ENCODE measurements at places on chromosomes 7 and 10.

DNA sequence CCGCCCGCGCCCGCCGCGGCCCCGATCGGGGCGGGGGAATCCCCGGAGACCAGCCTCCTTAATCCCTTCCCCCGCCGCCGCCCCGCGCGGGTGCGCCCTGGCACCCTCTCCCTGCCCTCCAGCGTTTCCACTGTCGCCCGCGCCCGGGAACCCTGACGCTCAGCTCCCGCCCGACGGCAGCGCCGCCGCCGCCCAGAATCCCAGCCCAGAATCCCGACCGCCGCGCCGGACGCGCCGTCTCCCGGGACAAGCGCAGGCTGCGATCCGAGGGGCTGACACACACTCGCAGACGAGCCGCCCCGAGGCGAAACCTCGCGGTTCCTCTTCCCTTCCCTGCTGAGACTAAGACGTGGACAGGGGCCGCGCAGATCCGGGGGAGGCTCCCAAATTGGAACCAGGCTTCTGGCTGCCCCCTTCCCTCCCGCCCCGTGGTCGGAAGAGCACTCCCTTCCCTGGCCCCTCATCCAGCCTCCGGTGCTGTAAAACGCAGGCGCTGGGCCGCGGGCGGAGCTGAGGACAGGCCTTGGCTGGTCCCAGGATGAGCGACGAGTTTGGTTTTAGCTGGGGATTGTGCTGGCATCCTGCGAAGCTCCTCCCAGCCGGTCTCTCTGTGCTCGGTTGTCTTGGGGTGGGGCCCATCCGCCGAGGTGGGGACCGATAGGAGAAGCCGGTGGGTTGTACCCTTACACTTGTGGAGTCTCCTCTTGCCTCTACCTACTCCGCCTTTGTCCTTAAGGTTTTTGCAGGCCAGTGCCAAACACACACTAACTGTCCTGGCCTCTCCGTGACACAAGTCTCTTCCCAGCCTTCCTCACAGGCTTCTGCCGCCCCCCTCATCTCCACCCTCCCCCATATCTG, 1.1 kb downstream of the MARVELD1 start:
- peak; percentile 86 for DNase-seq

DNA sequence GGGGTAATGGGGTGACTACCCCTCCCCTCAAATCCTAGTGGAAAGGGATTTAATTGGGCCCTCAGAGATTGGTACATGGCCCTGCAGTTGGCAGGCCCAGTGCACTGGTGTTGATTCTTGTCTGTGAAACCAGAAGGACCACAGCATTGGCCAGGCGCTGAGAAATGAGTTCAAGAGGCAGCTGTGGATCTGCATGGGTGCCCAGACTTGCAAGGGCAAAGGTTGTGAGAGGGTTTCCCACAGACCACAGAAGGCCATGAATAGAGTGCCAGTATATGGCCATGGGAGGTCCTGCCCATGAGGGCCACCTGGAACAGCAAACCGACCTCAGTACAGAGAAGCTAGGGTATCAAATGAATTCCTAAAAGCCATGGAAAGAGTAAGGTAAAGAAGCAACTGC, 32.9 kb downstream of the TMEM168 start:
- no peak for DNase-seq

- no peak for DNase-seq
Measured at GRCh38 chr10:70303730-70304129, 19.9 kb upstream of the NPFFR1 start.

DNA sequence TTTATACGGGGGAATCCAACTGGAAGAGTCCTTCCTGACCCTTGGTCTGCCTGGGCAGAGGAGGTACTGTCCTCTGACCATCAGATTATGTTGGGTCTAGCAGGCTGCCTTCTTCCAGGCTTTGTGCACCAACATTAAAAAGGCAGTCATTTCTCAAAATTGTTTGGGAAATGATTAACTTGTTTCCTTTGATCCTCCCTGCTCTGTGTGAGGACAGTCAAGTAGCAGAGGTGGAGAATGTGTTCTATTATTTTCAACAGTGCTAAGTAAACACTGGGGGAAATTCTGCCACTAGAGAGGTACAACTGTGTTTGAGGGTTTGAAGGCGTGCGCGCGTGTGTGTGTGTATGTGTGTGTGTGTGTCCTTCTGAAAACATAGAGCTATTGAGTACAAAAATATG, 20.6 kb downstream of the ACSL5 start:
- no peak for DNase-seq

DNA sequence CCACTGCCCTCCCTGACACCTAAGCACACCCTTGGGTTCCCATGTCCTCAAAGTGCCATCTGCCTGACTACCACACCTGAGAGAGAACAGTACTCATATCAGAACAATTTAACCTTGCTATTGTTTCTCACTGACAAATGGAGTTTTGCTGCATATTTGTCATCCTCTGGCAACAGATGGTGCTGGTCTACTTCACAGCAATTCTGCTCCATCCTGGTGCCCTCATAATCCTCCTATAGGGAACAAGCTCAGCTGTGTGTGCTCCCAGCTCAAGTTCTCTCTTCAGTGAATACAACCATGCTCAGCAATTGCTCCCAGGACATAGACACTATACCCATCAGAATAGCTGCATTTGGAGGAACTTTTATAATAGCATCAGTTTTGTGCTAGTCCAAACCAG, 32.8 kb upstream of the ITGB1 start:
- DNase-seq = no peak

GRCh38 chr7:110105307-110105706, 985.6 kb upstream of the LRRN3 start:
- DNase-seq = no peak

DNA sequence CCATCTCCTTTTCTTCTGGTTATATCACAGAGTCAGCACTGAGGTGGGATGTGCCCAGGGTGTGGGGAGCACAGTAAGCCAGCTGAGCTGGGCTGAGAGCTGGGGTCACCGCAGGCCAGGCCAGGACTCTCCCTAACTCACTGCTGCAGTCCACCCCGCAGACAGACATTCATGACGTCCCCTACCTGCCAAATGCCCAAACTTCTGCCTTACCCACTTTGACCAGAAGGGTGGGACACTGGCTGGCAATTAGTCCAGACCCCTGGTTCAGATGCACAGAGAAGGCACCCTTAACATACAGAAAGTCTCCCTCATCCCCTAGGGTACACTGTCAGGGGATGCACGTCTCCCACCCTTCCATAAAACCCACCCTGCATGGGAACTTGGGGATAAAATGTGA, 2.1 kb downstream of the DRGX start:
- no peak for DNase-seq

DNA sequence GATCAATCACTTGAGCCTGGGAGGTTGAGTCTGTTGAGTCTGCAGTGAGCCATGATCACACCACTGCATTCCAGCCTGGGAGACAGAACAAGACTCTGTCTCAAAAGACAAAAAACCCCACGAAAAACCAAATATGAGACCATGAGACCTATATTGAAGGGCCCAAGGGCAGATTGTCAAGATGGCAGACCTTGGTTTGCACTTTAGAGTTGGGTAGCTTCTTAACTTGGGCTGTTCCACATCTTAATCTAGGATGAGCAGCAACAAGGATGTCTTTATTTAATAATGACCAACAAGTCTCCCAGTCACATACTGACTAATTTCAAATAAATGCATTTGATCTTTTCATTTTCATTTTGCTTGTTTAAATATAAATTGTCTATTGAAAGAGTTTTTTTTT, 43.8 kb downstream of the KAT6B start:
- DNase-seq = no peak
